ENCODE measurements at places on chromosomes 16 and 17.
A peak's percentile ranks its signal among the peaks of the same experiment; 100 is the strongest.

GRCh38 chr16:70573451-70574121 is 50.0 kb downstream of the SF3B3 start:
- no peak for DNase-seq

GRCh38 chr17:77597418-77598240 is 360.9 kb upstream of the TNRC6C start:
- no peak for DNase-seq

DNA sequence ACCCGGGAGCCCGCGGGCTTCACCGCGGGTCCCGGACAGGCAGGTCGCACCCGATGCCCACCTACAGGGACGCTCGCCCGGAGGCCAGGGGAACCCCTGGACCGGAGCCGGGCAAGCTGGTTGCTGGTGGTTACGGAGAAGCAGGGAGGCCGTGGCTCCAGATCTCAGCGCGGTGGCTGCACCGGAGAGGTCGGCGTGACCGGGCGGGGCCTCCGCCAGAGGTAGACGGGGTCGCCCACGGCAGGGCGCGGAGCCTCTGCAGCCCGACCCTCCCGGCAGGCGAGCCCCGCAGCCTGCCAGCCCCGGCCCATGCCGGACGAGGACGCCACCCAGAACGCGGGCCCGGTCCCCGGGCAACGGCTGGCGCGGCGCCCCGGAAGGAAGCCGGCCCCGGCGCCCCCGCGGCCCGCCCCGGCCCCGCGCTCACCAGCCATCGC is 341 bp downstream of the PCYT2 start:
- DNase-seq: no peak

DNA sequence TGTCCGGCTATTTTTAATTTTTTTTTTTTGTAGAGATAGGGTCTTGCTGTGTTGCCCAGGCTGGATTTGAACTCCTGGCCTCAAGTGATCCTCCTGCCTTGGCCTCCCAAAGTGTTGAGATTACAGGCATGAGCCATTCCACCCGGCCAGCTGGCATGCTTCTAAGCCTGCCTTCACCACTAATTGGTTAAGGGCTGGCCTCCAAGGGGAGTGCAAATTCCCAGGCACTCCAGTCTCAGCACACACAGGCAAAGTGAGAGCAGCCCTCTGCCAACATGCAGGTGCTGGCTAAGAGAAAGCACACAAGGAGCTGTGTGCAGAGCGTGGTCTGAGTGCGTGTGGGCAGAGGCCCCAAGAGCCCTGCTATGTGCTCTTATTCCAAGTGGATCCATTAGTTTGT is 149.8 kb upstream of the HS3ST2 start:
- no peak for DNase-seq

DNA sequence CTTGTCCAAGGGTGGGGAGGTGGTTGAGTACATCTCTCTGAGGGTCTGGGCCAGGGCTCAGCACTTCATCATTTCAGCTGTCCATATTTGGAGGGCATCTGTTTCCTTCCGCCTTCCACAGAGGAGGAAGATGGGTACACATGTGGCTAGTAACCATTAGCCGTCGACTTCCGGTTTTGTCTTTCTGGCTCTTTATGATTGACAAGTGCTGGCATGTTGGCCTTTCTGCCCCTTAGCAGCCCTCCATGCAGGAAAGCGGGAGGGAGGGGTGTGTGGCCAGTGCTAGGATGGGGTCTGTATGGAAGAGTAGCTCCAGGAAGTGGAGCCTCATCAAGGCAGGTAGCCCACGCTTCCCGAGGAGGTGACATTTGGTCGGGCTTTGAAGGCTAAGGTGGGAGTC is 69.6 kb downstream of the RAI1 start:
- DNase-seq: peak; percentile 45

DNA sequence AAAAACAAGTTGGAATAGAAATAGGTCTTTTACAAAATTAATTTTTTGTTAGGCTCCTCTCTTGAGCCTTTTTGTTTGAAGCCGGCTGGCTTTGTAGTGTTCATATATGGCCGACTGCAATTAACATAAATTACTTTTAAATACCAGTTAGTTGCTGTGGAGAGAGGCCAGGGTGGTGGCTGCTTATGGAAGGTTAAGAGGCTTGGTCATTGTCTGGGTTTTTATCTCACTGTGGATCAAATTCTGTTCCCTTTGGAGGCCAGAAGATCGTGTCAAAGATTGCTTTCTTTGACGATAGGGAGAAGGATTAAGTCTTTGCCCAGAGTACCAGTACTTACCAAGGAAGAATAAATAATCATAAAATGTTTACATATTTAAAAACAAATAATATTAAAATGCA is 39.9 kb downstream of the MSI2 start:
- DNase-seq: no peak
